Stimulated activated CD4-positive, alpha-beta T cell treated with anti-CD3 and anti-CD28 coated beads, Interleukin-1b, Interleukin-23, amount 100 ng/mL, for 4 hours (primary cell): ENCODE measurements at places on chromosomes 5 and 9.

DNA sequence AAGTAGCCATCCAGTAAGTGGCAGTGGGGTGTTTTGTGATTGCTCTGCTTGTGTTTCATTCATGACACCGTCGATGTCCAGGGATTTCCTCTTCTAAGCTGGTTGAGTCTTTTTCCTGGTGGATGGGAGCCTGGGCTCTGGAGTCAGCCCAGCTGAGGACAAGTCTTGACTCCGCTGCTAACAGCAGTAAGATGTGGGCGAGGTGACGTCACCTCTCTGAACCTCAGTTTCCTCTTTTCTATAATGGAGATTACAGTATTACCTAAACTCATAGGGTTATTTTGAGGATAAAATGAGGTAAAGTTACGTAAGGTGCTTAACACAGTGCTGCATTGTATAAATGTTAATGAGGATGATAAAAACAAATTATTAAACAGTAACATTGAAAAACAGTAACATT, 21.3 kb downstream of the FGF1 start:
- no peak for DNase-seq

DNA sequence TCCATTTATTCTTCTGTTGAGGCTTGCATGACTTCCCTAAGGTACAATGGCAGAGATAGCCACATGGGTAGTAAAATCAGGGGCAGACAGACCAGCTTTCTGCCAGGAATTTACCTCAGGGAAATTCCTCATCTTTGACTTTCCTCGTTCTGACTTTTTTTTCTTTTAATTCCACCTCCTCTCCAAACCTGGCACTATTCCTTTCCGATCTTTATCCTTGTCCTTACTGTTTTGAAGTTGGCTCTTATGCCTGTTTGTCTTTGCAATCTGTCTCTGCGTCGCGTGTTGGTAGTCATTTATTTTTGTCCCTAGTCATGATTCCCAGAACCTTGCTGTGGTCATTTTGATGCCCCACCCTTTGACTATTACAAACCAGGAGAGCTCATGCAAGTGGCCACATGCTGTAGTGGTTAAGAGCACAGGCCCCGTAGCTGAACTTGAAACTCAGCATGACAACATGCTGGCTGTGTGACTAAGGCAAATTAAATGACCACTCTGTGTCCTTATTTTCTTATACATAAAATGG, 19.0 kb downstream of the TMC1 start:
- no peak for DNase-seq

DNA sequence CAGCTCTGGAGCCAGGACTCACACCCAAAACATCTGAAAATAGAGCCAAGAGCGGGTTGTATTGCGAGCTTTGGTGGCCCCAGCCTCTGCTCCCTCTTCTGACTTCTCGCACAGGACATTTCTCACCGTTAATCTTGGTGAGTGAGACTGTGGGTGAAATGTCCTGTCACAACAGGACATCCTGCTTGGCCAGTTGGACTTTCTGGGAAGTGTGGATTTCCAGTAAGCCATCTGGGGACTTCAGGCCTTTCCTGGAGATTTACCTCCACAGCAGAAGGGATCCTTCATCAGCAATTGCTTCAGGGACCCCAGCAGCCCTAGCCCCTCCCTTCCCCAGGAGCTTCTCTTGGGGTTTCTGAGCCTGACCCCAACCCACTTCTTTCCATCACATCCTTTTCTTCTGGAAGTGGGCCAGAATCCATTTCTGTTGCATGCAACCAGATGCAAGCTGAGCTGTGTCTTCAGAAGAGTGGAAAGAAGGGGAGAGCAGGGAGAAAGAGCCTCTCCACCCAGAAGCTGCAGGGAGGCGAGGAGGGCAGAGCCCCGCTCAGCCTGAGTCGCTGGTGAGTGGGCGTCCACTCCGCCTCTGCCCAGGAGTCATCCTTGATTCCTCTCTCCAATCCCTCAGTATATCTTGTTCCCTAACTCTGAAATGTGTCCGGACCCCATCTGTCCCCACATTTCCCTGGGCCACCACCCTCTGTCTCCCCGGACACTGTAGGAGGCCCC, 50.3 kb upstream of the GADD45G start:
- no peak for DNase-seq

DNA sequence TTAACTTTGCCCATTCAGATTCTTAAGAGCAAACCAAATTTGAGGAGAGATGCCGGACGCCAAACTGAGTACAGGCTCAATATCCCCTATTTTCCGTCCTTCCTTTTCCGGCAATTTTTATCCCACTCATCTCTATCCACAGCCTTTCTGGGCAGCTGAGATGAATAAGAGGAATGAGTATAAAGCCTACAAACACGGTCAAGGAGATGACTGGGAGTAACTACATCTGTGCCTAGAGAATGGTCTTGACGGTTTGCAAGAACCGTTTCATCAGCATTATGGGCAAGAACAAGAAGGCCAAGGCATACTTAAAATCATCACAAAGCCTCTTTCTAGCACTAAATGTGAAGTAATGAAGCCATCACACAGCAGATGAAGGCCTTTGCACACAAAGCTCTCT, 227.3 kb downstream of the DCP2 start:
- no peak for DNase-seq

DNA sequence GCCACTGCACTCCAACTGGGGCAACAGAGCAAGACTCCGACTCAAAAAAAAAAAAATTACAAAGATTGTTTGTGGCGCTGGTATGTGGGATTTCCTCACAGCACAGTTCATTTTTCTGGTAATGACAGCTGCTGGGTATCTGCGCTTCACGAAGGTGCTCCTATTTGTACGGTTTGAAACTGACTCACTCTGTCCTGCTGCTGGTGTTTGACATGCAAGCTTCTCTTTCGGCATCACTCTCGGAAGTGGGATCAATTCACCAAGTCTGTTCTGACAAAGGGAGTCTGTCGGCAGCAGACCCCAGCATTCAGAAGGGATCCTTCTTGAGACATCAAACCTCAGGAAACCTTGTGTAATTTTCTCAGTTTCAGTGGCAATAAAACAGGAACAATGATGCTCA, 26.3 kb downstream of the MAML1 start:
- DNase-seq = no peak

DNA sequence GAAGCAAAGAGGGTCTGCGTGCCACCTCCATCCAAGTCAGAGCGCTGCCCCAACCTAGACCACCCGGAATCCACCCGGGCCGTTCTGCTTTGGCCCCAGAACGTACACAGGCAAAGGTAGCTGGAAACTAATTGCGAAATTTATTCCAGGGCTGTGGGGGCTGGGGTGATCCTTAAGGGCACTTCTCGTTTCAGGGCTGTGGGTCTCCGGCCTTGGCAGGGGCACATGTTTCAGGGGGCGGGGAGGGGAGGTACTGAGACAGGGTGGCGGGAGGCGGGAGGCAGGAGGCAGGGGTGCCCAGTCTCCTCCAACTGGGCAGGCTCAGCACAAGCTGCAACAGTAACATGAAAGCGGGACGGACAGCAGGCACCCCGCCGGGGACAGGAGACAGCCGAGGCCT, 26.1 kb downstream of the NR5A1 start:
- DNase-seq = no peak

- no peak for DNase-seq
Observed at GRCh38 chr5:16934123-16934522, 2.0 kb downstream of the MYO10 start.

GRCh38 chr5:53035868-53036381, 46.8 kb downstream of the ITGA2 start:
- no peak for DNase-seq

DNA sequence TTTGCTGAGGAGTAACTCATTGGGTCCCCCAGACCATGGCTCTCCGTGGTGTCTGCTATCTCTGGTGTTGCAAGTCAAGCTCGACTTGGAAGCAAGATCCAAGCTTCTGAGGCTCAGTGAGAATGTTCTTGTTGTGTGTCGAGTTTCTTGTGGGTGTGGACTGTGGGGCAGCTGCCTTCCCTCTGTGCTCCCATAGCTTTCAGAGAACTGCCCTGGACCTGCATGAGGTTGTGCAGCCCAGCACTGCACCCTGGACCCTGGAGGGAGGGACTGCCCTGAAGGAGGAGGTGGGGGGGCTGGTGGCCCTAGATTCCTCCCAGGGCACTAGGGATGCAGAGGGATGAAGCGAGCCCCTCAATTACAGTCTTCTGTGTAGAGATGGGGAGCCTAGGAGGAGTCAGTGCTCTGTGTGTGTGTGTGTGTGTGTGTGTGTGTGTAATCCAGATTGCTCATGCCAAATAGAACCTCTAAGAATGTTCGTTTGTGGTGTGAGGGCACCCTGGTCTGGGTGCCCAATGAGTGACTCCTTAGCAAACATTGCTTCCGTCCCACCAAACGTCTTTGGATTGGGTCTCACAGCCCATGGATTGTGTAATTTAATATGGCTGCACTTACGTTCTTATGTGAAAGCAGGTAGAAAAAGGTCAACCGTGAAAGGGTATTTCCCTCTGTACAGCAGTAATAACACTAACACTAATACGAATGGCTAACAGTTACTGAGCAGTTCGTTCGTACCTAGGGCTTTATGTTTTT, 143.3 kb upstream of the LMX1B start:
- DNase-seq = no peak

DNA sequence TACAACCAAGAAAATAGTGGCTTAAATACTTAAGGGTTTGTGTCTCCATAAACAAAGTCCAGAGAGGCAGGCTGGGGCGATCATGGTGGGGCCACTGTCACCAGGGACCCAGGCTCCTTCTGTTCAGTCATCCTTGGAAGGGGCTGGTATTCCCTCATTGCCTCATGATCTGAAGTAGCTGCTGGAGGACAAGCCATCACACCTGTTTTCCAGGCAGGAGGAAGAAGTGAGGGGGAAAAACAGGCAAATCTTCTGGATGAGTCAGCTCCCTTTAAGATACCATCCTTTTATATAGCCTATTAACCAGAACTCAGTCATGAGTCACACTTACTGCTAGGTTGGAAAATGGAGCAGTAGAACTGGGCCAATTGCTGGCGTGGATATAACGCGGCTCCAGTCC, 92.3 kb downstream of the DAP start:
- DNase-seq = no peak

GRCh38 chr5:53490747-53491146, 10.3 kb downstream of the FST start:
- no peak for DNase-seq

GRCh38 chr5:11182441-11183080, 421.5 kb upstream of the DAP start:
- DNase-seq = no peak

GRCh38 chr9:16171911-16172310, 619.1 kb downstream of the CCDC171 start:
- no peak for DNase-seq

GRCh38 chr9:28922891-28923290, 1349.6 kb upstream of the C9orf72 start:
- DNase-seq = no peak

- DNase-seq = no peak
Observed at GRCh38 chr5:158792976-158793375, 306.7 kb downstream of the EBF1 start.

- DNase-seq = no peak
Observed at GRCh38 chr5:4639946-4640345, 500.2 kb upstream of the ADAMTS16 start.

- no peak for DNase-seq
Observed at GRCh38 chr9:133889584-133890301, 102.4 kb downstream of the VAV2 start.

DNA sequence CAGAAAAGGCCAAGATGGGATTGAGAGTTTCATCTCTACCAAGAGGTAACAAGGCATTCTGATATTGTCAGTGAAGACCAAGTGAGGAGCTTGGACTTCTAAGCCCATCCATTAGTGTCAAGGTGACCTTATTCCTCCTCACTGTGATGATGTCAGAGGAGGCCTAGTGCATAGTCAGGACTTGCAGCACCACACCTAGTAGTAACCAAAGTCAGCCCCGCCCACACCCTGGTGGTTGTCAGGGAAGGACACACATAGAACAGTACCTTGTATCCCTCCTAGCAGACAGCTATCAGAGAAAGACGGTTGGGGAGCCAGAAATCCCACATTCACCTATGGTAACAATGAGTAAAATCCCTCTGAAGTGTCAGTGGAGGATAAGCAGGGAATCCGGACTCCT, 111.7 kb downstream of the AP3B1 start:
- DNase-seq = no peak

GRCh38 chr5:74123929-74124328, 497.9 kb downstream of the ARHGEF28 start:
- no peak for DNase-seq

DNA sequence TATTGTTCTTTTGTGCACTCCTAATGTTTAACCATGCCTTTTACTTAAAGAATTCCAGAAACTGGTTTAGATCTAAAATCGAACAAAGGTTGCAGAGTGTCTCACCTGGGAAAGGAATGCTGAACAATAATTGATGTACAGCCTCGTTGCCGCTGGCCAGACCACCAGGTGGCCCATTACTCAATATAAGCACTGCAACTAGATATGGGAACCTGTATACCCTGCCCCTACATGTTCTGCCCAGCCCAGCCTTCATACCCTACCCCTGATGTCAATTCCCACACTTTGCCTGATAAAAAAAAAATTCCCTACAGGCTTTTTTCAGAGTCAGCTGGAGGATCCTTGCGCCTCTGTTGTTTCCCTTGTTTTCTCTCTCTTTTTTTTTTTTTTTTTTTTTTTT, 13.8 kb downstream of the HINT1 start:
- no peak for DNase-seq

GRCh38 chr9:77725820-77726219, 77.7 kb upstream of the GNA14 start:
- DNase-seq = no peak

DNA sequence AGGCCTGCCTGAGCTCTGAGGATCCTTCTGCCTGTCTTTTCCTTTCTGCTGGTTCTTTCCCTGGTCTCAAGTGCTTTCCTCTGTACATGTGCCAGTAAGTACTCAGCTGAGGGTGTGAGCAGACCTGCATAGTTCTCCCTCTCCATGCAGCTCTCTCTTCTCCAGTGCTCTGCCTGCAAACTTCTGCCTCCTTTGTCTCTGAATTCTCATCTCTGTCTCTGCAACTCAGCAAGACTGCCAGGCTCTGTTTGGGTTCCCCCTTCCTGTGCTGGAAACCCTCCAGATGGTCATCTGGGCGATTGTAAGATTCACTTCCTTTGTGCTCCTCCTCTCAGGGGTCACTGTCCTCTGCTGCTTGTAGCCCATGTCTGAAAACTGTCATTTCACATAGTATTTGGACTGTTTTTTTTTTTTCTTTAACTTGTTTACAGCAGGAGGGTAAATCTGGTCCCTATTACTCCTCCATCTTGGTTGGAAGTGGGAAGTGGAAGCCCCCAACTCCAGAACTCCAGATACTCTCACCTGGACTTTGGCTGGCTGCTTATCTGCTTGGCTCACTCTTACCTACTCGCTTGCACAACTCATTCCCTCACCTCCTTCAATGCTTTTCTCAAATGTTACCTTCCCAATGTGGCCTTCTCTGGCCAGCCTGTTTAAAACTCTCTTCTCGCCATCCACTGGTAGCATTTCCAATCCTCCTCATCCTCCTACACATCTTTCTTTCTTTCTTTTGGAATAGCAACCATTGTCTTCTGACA, 175.3 kb upstream of the TBC1D2 start:
- no peak for DNase-seq

- no peak for DNase-seq
Observed at GRCh38 chr5:1768283-1769000, 31.2 kb downstream of the MRPL36 start.

- DNase-seq = no peak
Observed at GRCh38 chr5:52674815-52675545, 112.7 kb upstream of the ITGA1 start.

GRCh38 chr5:169408731-169409130, 107.8 kb upstream of the SLIT3 start:
- no peak for DNase-seq

- no peak for DNase-seq
Observed at GRCh38 chr5:81450940-81451339, 57.0 kb upstream of the ACOT12 start.
